ENCODE measurements at places on chromosomes 16 and 17. TPM values are rescaled to one million over a fixed set of nuclear protein-coding genes. Genes with fewer than 3 reads are reported as not detected.

- DNase-seq: no peak
Observed at GRCh38 chr17:62001105-62001504, 64.0 kb downstream of the MED13 start.

- DNase-seq: no peak
Observed at GRCh38 chr16:12805066-12805465, 1.4 kb upstream of the CPPED1 start.

GRCh38 chr17:80110927-80111701 lies 9.7 kb downstream of the GAA start:
- DNase-seq: no peak

DNA sequence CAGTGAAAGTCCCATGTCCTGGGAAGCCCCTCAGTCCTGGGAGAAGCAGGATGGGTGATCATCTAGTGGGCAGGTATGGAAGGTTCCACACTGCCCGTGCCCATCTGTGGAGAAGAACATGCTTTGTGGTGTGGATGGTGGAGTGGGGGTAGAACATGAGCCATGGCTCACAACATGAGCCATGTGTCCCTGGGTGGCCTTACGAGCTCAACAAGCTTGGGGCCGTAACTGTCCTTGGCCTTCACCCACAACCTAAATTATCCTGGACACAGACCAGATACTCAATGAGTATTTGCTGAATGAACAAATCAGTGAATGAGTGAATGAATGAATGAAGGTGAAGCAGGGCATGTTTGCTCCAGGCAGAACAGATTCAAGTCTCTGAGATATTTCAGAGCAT lies 13.5 kb downstream of the SOX8 start:
- no peak for DNase-seq

GRCh38 chr17:63349478-63350000 lies 96.6 kb downstream of the CYB561 start:
- no peak for DNase-seq

Gene KRTAP4-3
- total RNA-seq: not detected

Gene PDF
- 33.0 TPM for total RNA-seq

DNA sequence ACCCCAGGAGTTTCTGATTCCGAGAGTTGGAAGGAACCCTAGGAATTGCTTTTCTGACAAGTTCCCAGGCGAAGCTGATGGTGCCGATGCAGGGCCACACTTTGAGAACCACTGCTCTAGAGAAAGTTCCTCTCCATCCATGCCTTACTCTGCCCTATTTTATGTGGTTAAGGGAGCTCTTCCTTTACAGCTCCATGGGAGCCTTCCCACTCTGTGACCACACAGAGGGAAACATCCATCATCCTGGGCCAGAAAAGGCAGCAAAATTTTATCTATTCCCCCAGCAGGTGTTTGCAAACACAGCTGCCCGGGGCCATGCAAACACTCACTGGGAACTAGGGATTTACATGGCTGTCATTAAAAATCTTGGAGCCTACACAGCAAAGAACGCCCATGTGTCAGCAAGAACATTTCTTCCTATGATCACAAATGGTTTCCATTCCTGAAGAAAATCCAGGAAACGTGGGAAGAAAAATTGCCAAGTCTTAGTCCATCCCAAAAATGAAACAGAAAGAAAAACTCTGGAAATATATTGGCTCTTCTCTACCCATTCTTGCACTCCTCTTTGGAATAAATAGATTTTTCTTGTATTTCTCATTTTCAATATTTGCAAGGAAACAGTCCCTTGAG lies 252.7 kb downstream of the PMP22 start:
- DNase-seq: no peak

DNA sequence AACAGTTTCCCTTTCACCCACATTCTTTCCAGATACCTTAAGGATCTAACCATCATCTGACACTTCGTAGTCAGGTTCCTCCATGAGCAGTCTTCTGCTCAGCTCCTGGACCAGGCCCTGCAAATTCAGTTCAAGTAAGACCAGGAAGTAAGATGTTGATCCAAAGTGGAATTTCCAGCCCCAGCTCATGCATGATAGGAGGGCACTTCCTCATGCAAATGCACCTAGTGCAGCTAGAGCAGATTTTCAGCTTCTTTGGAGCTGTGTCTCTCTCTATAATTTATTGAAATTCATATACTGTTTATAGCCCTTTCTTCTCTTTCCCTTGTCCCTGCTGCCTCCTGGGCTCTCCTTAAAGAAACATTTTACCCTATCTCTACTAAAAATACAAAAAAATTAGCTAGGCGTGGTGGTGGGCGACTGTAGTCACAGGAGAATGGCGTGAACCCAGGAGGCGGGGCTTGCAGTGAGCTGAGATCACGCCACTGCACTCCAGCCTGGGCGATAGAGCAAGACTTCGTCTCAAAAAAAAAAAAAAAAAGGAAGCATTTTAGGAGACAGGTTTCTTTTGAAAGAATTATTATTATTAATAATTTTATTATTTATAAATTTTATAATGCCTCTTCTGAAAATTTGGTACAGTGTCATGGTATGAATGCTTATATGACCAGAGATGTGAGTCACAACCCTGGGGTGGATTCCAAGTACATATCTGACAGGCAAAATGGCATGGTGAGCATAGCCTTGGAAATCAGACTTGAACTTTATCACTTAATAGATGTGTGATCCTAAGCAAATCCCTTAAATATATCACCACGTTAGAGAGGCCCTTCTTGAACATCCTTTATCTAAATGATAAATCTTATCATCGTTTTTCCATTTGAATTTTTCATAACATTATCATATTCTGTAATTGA lies 94.3 kb downstream of the SSH2 start:
- no peak for DNase-seq

DNA sequence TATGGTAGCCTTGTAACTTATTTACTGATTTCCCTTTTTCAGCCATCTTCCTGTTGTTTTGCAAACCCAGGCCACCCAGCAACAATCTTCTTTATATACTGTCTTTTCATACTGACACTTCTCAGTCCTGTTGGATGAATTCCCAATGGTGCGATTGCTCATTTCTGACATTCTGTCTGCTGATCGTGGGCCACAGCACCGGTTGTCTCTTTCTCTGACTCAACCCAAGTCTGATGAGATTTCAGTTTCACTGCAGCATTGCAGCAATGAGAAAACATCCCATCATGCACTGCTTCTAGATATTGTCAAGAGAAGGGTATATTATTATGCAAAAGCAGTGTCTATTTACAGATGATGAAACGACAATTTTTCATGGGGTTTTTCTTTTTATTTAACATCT lies 349.2 kb upstream of the HSBP1 start:
- no peak for DNase-seq

GRCh38 chr16:11134722-11135463 lies 121.1 kb downstream of the SOCS1 start:
- no peak for DNase-seq

DNA sequence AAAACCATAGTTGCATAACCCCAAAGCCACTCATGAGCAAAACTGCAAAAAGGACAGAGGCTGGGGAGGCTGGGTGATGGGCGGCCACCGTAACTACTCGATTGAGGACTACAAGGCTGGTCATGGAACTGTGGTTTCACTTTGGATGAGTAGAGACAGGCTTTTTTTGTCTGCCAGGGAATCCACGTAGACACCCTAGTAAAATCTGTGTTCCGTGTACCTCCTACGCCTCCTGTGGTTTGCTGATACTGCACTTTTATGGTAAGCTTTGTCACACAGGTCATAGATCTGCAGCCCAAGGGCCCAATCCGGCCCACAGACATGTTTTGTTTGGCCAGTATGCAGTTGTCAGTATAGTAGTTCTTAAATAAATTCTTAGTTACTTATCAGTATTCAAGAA lies 2.2 kb upstream of the TLCD3B start:
- no peak for DNase-seq

DNA sequence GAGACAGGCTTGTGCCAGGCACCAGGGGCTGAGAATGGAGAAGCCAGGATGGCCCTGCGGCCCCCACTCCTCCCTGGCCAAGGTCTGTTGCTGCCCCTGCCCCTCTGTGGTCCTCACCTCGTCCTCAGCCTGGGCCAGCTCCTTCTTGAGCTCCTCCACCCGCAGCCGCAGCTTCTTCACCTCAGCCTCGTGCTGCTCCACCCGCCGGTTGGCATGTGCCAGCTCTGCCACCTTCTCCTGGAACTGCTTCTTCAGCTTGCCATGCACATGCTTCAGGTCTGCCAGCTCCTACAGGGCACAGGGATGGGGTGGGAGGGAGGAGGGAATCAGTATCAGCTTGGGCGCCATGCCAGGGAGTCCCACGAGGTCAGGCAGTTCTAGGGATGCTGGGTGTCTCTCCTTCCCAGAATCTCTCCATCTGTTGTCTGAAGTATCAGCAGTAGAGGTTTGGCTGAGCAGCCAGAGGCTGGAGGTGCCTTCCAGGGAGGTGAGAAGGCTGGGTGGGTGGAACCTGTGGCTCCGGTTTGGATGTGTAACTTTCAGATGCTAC lies 20.1 kb downstream of the CCDC102A start:
- no peak for DNase-seq

- no peak for DNase-seq
Observed at GRCh38 chr17:4167786-4168185, 24.8 kb downstream of the CYB5D2 start.

Gene FOXO3B
- 6.6 TPM for total RNA-seq

Gene RAP1GAP2
- not detected for total RNA-seq

Gene KRTAP4-4
- not detected for total RNA-seq
